ENCODE measurements at places on chromosomes 12 and 14.

DNA sequence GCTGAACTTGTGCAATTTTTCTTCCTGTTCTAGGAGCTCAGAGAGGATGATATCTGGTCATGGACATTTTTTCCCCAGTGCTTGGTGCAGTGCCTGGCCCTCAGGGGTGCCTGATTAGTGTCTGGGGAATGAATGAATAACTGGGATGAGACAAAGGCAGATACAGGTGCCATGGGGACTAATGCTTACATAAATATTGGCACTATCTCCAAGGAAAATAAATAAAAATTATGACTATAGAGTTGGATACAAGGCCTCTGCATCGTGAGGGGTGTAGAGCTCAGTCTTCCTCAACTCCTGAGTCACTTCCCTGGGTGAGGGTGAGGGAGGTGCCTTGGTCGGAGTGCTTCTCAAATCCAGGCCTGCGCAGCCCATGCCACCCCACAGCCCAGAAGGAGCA, 188.6 kb downstream of the KCNA5 start:
- no peak for DNase-seq

DNA sequence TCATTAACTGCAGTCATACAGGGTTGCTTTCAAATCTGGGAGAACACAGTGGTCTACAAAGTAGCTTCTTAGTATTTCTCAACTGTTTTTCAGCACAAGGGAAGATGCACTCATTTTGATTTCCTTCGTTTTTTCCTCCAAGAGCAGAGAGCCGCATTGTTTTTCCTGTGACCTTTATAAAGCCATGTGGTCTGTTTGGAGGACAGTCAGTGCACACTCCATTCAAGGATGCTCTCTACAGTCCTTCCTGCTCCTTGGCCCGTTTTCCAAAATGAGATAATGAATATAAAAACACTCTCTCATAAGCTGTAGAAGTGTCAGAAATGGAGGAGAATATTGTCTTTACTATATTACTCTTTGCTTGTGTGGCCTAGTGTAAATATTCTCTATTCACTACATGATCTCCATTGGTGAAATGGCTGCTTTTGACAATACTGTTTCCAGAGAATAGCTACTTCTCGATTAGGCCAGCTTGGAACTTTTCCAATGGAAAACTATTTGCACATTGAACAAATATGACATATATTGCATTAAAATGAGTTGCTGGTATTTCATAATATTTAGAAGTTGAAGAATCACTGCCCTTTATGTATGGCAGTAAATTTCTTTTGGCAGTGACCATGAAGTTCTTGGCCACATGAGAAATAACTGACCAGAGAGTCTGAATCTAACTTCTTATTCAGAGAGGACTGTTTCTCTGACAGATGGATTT, 393.1 kb upstream of the RGS6 start:
- DNase-seq: no peak

DNA sequence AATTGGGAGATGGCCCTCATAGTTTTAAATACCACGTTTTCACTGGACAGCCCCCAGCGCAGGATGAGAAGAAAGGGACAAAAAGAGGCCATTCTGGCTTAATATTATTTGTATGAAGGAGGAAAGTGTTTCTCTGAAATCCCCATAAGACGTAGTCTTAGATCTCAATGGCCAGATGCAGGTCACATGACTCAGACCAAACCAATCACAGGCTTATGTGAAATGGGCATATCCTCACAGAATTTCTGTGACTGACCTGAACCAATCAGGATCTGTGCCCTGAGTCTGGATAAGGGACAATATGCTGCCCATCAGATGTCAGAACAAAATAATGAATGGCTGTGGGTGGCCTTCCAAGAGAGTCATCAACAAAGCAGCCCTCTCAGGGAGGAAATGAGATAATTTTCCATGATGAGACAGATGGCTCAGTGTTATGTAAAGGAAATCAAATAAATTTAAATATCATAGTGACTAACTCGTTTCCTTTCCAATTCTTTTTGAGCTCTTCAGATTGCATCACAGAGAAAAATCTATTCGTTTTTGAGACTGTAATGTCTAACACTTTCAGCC, 1009.5 kb upstream of the TMEM132C start:
- DNase-seq: no peak

- no peak for DNase-seq
Measured at GRCh38 chr12:125189502-125189901, 124.3 kb downstream of the AACS start.

DNA sequence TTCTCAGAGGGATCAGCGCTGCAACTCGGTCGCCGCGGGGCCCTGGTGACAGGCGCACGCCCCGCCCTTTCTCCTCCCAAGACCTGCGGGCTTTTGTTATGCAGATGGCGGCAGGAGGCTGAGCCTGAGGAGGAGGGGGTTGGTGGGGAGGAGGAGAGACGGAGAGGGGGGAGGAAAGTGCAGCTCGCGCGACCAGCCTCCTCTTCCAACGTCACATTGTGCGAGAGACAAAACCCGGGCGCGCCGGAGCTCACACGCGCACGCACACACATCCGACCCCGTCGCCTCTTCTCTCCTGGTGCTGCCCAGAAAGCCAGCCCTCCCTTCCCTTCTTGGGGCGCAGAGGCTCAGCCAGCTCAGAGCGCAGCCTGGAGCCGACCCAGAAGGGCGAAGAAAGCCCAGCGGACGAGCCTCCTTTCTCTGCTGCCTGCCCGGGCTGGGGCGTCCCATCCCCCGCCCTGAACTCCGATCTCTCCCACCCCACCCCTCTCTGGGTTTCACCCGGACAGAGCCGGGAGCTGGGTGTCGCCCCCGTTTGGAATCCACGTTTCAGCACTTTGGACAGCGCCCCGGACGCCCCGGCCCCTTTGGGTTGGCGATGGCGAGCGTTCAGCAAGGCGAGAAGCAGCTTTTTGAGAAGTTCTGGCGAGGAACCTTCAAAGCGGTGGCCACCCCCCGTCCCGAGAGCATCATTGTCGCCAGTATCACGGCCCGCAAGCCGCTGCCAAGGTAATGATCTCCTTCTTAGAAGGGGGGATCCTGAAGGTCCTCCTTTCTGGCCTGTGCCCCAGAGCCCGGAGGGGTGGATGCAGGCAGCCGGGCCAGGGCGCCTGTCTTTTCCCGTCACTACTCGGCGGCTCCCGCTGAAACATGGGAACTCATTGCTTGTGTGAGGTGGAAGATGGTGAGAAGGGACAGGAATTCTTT, at the start of gene SRRM4:
SRRM4 (plus strand) TSS at position 257 of the 927 bp plus-strand sequence; CDS start at position 599, 342 bp downstream.
- DNase-seq: no peak

DNA sequence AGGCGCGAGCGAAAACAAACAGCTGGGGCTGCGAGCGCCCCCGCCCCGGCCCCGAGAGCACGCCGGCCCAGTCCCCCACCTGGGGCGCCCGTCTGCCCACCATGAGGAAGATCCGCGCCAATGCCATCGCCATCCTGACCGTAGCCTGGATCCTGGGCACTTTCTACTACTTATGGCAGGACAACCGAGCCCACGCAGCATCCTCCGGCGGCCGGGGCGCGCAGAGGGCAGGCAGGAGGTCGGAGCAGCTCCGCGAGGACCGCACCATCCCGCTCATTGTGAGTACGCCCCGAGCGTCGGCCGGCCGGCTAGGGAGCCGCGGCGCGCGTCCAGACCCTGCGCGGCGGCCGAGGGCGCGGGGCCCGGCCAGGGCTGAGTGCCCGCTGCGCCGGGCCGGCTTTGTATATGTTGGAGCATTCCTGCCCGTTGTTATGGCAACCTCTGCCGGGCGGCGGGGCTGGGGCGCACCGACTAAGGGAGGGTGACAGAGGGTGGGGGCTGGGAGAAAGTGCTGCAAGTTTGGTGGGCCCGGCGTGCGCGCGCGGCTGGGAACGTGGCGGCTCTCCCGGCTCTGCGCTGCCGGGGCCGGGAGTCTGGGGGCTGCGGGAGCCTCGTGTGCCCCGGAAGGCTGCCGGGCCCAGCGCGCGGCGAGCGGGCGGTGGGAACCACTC, 367 bp downstream of the GALNT16 start:
- no peak for DNase-seq

Data from CD4-positive, alpha-beta T cell (primary cell).